ENCODE measurements at places on chromosomes 7 and 10. TPM values are rescaled to one million over a fixed set of nuclear protein-coding genes. Genes with fewer than 3 reads are reported as not detected.

CCNJ gene
- 5.0 TPM for total RNA-seq

DNA sequence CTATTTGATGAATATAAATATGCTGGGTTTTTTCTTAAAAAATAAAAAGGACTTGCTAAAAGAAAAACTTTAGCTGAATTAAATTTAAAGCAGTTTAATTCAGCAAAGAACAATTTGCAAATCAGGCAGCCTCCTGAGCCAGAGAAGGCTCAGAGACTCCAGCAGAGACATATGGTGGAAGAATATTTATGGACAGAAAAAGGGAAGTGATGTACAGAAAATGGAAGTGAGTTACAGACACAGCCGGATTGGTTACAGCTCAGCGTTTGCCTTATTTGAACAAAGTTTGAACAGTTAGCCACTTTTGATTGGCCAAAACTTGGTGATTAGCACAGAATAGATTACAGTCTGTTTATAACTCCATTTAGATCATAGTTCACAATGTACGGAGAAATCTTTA lies 110.3 kb downstream of the GAD2 start:
- no peaks in the 10 kb centered on the region for H3K36me3 ChIP-seq
- no peak overlapping the region for H3K27ac ChIP-seq
- DNase-seq: no peak
- no peaks in the 10 kb centered on the region for H3K4me1 ChIP-seq
- no peak overlapping the region for H3K4me3 ChIP-seq
- H3K27me3 ChIP-seq: no peaks in the 10 kb centered on the region

TMEM225B gene
- 1.2 TPM for total RNA-seq

RAPGEF5 gene
- total RNA-seq: 78.4 TPM

GRCh38 chr7:120997882-120998474 lies 9.5 kb downstream of the CPED1 start:
- H3K4me1 ChIP-seq: peaks cover 42% of the 10 kb centered on the region
- H3K27me3 ChIP-seq: no peaks in the 10 kb centered on the region
- no peak for DNase-seq
- peak overlapping the region; percentile 3 for H3K27ac ChIP-seq
- H3K36me3 ChIP-seq: no peaks in the 10 kb centered on the region
- no peak overlapping the region for H3K4me3 ChIP-seq

GRCh38 chr7:132203021-132203420 lies 373.2 kb downstream of the PLXNA4 start:
- H3K4me1 ChIP-seq: no peaks in the 10 kb centered on the region
- no peak overlapping the region for H3K4me3 ChIP-seq
- H3K27me3 ChIP-seq: no peaks in the 10 kb centered on the region
- no peak for DNase-seq
- no peak overlapping the region for H3K27ac ChIP-seq
- H3K36me3 ChIP-seq: no peaks in the 10 kb centered on the region

DNA sequence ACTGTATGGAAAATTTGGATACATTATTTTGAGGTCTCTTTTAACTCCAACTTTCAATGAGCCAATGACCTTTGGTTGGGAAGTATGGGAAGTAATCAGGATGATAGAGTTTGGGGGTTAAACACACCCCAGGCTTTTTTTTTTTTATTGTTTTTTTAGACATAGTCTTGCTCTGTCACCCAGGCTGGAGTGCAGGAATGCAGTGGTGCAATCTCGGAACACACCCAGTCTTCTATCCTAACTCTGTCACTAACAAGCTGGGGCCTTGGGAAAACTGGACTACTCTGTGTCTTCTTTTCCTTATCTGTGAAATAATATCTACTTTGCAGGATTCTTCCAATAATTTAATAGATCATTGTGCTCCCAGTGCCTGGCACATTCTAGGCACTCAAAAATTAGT lies 37.6 kb upstream of the AGBL3 start:
- no peak overlapping the region for H3K27ac ChIP-seq
- no peaks in the 10 kb centered on the region for H3K27me3 ChIP-seq
- no peak for DNase-seq
- H3K4me3 ChIP-seq: no peak overlapping the region

- H3K4me1 ChIP-seq: peaks cover 10% of the 10 kb centered on the region
- no peak overlapping the region for H3K27ac ChIP-seq
- H3K36me3 ChIP-seq: no peaks in the 10 kb centered on the region
- H3K4me3 ChIP-seq: no peak overlapping the region
- H3K27me3 ChIP-seq: peaks cover 3% of the 10 kb centered on the region
Observed at GRCh38 chr7:157609516-157609915, 272.7 kb downstream of the DNAJB6 start.

DNA sequence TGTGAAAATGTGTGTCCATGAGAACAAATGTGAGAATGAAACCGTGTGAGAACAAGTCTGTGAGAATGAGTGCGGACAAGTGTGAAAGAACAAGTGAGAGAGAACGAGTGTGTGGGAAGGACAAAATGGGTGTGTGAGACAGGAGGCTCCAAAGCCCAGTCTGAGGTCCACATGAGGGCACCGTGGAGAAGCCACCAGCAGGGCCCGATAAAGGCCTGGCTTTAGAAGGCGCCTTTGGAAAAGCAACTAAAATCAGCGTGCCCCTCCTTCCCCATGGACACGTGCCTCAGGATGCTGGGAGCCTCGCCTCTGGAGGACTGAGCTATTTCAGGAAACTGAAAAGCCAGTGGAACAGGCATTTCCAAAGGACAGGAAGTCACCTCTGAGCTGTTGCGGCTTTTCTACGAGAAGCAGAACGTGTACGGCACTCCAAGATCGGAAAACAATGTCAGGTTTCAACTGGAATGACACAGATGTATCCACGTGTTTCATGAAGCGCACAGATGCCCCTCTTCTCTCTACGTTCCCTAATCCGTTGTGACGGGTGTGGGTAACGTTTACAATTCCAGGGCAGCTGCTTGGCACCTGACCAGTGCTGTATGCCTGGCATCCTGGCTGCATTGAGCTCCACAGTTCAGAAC lies 46.4 kb downstream of the ESYT2 start:
- no peaks in the 10 kb centered on the region for H3K4me1 ChIP-seq
- no peak overlapping the region for H3K4me3 ChIP-seq
- no peaks in the 10 kb centered on the region for H3K27me3 ChIP-seq
- H3K27ac ChIP-seq: peak overlapping the region; percentile 17

RSPH10B2 gene
- not detected for total RNA-seq

GHRHR gene
- total RNA-seq: not detected

OPN4 gene
- not detected for total RNA-seq

PI4K2A gene
- 19.6 TPM for total RNA-seq

- no peaks in the 10 kb centered on the region for H3K36me3 ChIP-seq
- no peaks in the 10 kb centered on the region for H3K27me3 ChIP-seq
- H3K4me1 ChIP-seq: no peaks in the 10 kb centered on the region
- no peak overlapping the region for H3K4me3 ChIP-seq
- no peak for DNase-seq
- H3K27ac ChIP-seq: no peak overlapping the region
Observed at GRCh38 chr7:89223900-89224395, 428.4 kb upstream of the TEX47 start.

ETV1 gene
- 10.2 TPM for total RNA-seq

SOSTDC1 gene
- total RNA-seq: 0.87 TPM

EPDR1 gene
- total RNA-seq: 45.7 TPM

DNA sequence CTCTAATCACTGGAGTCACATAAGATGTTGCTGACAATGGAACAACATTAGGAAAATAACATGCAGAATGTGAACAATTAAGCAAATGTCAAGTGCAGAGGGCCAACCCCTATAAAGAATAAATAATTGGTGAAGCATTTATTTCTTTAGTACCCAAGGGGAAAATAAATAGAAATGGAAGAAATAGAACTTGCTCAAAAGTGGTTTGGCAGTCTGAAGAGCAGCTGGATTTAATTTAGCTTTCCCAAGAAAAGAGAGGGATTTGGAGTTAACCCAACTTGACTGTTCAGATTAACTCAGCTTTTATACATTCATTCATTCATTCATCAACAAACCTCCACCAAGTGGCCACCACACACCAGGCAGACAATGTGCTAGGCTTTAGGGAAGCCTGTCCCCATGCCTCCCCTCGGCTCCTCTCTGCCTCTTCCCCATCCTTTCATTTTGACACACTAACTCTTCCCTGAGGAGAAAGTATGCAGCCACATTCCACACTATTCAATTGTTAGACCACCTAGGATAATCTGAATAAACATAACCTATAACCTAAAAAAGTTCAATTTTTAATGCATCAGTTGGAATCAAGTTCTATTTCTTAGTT lies 295.5 kb downstream of the AHR start:
- H3K4me3 ChIP-seq: no peak overlapping the region
- DNase-seq: no peak
- H3K27ac ChIP-seq: no peak overlapping the region
- no peaks in the 10 kb centered on the region for H3K36me3 ChIP-seq
- no peaks in the 10 kb centered on the region for H3K4me1 ChIP-seq

DNA sequence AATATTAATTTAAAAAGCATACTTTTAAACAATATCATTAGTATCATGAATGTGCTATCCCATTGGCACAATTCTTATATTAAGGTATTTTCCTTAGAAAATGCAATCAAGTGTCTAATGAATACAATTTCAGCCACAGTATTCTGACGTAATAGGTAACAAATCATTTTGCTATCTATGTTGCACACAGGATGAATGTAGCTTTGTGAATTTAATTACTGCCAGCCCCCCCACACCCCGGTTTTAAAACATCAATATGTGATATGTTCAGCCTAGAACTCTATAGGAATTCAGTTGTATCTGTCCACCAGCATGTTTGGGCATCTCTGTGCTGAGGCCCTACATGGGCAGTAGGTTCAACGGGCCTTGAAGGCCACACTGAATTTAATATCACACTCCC lies 274.6 kb downstream of the PLXDC2 start:
- H3K27ac ChIP-seq: no peak overlapping the region
- no peak overlapping the region for H3K4me3 ChIP-seq
- H3K4me1 ChIP-seq: no peaks in the 10 kb centered on the region
- H3K36me3 ChIP-seq: no peaks in the 10 kb centered on the region
- DNase-seq: no peak

GRCh38 chr10:94192974-94193373 lies 169.8 kb downstream of the NOC3L start:
- no peak overlapping the region for H3K4me3 ChIP-seq
- H3K27ac ChIP-seq: no peak overlapping the region
- no peaks in the 10 kb centered on the region for H3K27me3 ChIP-seq

GRCh38 chr10:76576276-76576962 lies 1061.2 kb downstream of the KCNMA1 start:
- no peak overlapping the region for H3K4me3 ChIP-seq
- no peaks in the 10 kb centered on the region for H3K4me1 ChIP-seq
- H3K27me3 ChIP-seq: no peaks in the 10 kb centered on the region
- H3K27ac ChIP-seq: no peak overlapping the region
- DNase-seq: no peak

- no peaks in the 10 kb centered on the region for H3K4me1 ChIP-seq
- no peak for DNase-seq
- no peaks in the 10 kb centered on the region for H3K27me3 ChIP-seq
Observed at GRCh38 chr7:136000288-136000913, 23.2 kb upstream of the MTPN start.

- H3K4me3 ChIP-seq: no peak overlapping the region
- no peaks in the 10 kb centered on the region for H3K36me3 ChIP-seq
- no peak overlapping the region for H3K27ac ChIP-seq
- peaks cover 98% of the 10 kb centered on the region for H3K27me3 ChIP-seq
- no peak for DNase-seq
- H3K4me1 ChIP-seq: peaks cover 6% of the 10 kb centered on the region
Observed at GRCh38 chr7:20793248-20793647, 6.6 kb upstream of the SP8 start.
